IPS-NIHi11 (cell line): ENCODE measurements at places on chromosomes 3 and 15.

DNA sequence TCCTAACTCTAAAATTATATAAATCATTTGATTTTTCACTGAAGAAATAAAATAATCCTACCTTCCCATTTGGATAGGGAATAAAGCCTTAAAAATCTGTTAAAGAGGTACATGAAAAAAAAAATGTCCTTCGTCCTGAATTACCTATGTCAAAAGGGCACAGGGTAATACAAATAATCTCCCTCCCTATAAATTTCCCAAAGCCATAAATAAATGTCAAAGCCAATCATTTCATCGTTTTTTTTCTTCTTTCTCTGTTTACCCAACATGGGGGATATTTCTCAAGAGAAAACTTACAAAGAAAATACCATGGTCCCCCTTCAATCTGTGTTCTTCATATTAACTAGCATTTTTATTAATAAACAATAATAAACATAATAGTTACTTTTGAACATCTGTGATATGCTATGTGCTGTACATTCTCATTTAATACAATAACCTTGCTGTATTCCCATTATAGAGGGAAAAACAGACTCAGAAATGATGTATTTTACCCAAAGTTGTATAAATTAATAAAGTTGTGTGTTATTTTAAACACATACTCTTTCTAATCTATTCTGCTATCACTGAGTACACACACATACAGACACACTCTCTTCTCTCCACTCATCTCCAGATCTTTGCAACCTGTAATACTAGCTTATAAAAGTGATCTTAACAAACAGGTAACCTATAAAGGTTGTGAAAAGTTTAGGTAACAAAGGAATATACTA lies 910 bp upstream of the ANKRD28 start:
- DNase-seq, result no peak

- DNase-seq, result no peak
Measured at GRCh38 chr3:47011371-47011770, 31.9 kb downstream of the NBEAL2 start.

DNA sequence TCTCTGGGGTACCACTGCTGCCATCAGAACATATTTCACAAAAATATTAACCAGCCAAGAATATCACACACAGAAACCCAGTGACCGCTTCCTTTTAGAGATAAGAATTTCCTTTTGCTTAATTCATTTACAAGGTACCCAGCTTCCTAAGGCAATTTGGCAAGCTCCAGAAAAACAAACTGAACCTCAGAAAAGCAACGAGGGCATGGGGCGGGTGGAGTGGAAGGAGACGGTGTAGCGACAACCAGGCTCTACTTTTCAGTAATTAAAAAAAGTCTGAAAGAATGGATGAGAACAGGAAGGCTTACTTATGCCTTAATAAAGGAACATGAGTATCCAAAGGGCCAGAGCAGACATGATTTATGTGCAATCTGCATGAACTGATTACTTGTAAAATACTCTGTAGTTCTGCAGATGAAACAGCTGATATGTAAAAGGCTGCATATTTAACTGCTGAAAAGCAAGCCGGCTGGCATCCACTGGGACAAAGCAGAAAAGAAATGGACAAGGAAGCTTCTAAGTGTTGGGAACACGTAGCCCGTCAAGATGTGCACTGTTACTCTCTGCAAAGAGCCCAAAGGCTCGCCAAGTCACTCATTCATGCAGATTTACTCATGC lies 18.6 kb downstream of the RFTN1 start:
- no peak for DNase-seq

GRCh38 chr3:155596615-155597014 lies 148.3 kb downstream of the PLCH1 start:
- no peak for DNase-seq

DNA sequence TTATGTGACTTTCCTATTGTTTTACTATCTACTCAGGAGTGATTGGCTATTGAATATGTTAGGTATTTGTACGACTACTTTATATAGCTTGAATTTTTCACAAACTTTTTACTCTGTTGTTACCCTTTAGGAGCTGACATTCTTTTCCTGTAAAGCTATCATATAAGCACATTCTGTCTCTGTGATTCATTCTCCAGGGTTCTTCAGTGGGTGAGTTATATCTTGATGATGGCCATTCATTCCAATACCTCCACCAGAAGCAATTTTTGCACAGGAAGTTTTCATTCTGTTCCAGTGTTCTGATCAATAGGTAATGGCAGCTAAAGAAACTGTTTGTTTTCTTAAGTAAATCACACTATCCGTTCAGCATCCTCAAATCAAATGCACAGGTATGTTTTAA lies 10.1 kb upstream of the CAPN3 start:
- no peak for DNase-seq

DNA sequence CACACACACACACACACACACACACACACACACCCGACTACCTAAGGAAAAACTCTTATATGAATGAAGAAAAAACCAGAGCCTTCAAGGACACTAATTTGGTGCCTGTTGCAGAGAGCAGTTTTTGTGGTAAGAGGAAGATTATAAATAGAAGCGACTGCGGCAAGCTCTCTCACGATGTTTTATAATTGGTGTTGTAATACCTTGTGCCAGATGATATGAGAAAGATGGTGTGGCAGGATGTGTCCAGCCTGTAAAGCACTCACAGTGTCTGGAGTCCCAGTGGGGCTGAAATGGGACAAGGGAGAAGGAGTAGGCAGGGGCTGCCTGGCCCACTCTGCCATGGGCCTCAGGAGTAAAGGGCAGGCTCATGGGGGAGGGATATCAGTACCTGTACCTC lies 839.9 kb downstream of the AGBL1 start:
- DNase-seq, result no peak

DNA sequence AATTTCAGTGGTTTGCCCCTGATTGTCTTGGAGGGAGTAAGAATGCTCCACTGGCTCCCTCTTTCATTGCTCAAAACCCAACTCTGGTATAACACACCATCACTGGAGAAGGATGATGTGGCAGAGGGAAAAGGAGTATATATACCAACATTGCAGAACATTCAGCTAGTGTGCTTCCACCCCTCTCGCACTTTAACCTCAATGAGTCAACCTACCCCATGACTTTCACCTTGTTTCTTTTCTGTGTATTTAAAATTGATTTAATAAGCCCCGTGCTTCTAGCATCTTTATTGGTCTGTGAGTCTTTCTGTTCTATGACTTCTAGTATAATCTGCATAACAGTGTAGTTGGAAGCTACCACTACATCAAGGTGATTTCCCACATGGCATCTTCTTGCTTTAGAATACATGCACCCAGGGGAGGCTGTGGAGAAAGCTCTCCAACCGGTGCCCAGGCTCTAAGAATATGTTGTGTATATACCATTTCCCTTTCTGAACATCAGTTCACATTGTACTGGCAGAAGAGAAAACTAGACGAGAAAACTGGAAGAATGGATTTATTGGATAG lies 595.1 kb upstream of the TGFBR2 start:
- DNase-seq, result no peak

GRCh38 chr3:103693831-103694230 lies 1259.0 kb downstream of the ZPLD1 start:
- DNase-seq, result no peak

DNA sequence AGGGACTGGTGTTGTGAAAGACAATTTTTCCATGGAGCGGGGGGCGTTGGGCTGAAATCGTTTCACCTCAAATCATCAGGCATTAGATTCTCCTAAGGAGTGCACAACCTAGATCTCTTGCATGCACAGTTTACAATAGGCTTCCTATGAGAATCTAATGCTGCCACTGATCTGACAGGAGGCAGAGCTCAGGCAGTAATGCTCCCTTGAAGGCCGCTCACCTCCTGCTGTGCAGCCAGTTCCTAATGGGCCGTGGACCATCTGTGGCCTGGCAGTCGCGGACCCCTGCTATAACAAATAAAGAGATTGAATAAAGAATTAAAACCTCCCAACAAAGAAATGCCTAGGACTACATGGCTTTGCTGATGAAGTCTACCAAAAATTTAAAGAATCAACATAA lies 25.3 kb upstream of the ANKRD28 start:
- no peak for DNase-seq

DNA sequence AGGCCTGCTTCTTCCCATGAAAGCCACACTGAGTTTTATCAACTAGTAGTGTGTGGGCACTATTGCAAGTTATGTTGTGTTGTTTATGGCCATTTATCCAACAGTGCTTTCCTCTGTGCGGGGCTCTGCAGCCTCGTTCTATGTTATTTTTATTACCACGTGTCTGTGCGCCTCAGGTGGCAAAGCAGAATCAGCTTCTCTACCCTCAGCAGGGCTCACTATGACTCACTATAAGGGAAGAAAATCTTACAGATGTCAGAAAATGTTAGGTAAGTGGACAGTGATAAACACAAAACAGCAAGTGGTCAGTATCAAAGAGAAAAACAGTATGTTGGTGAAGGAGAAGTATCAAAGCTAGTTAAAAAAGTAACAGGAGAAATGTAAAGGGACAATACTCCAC lies 61.4 kb downstream of the MOBP start:
- DNase-seq, result no peak

DNA sequence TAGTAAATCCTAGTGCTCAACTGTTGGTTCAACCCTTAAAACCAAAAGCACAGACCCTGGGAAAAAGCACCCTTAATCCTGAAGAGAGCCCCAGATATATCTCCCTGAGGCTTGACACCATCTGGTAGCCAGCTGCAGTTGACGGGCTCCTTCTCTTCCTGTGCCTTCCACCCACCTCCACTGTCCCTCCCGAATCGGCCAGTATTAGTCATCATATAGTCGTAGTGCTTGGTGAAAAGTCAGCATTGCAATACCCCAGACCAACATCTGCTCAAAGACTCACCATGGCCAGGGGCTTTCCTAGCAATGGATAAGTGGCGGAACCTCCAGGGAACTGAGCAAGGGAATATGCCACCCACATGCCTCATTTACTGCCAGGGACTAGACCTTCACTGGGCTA lies 125.6 kb upstream of the CRBN start:
- no peak for DNase-seq

DNA sequence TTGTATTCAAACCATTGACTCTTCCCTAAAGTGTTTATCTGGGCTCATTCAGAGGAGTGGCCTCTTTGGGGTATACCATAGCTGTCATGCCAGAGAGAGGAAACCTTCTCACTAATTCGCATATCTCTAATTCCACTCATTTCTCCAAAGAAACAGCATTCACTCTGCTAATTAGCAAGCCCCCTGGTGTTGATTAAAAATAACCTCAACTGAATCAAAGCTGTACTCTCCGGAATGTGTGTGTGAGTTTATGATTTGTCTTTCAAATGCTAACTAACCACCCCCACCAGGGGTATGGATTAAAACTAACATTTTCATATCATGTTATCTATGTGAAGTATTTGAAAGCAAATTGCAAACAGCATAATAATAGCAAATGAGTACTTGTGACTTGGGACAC lies 45.5 kb downstream of the PAQR5 start:
- DNase-seq, result no peak

DNA sequence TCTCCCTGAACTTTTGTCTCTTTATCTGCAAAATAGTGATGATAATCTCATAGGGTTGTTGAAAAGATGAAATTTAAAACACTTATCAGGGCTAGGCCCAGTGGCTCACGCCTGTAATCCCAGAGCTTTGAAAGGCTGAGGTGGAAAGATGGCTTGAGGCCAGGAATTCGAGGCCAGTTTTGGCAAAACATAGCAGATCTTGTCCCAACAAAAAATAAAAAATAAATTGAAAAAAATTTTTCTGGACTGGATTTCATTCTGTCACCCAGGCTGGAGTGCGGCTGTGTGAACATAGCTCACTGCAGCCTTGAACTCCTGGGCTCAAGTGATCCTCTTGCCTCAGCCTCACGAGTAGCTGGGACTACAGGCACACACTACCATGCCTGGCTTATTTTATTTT lies 29.6 kb downstream of the LMLN start:
- no peak for DNase-seq

GRCh38 chr3:99520513-99520912 lies 117.9 kb upstream of the COL8A1 start:
- no peak for DNase-seq

DNA sequence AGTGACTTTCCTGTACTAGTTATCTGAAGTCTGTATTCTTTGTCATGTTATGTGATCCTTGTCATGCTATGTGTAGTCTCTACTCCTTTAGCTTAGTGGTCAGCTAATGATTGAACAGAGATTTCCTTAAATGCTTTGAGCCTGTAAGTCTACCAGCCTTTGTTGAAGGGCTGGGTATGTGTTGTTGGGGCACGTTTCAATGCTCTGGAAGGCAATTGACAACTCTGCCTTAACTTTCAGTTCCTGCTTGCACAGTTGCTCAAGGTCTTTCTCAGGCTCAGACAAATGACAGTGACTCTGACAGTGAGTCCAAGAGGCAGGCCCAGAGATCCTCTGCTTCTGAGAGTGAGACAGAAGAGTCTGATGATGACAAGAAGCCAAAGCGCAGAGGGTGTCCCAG lies 89.3 kb downstream of the CHD2 start:
- DNase-seq, result no peak

- no peak for DNase-seq
Measured at GRCh38 chr3:134072881-134073582, 43.3 kb upstream of the SLCO2A1 start.

GRCh38 chr3:134155446-134155845 lies 95.2 kb downstream of the RYK start:
- DNase-seq, result no peak

GRCh38 chr3:26460985-26461384 lies 161.6 kb upstream of the LRRC3B start:
- no peak for DNase-seq

- no peak for DNase-seq
Measured at GRCh38 chr3:192133271-192133670, 594.1 kb downstream of the FGF12 start.

DNA sequence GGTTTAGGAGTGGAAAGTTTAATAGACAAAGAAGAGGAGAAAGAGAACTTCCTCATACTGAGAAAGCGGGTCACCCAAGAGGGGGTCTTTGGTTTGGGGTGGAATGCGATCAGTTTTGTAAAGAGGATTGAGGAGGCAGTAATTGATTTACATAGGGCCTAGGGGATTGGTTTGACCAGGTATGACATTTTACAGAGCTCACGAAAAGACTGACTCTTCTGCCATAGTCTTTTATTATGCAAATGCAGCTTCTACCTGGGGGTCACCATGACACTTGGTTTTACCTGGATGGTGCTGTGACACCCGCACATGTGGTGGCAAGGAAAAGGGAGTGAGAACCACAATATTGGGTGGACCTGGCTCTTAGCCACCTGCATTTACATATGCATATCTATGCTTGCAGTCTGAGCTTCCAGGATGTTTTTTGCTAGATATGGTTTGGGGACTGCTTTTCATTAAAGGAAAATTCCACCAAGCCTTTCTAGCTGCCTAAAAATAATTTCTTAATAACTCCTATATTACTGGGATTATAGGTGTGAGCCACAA lies 6.9 kb upstream of the NME9 start:
- no peak for DNase-seq

DNA sequence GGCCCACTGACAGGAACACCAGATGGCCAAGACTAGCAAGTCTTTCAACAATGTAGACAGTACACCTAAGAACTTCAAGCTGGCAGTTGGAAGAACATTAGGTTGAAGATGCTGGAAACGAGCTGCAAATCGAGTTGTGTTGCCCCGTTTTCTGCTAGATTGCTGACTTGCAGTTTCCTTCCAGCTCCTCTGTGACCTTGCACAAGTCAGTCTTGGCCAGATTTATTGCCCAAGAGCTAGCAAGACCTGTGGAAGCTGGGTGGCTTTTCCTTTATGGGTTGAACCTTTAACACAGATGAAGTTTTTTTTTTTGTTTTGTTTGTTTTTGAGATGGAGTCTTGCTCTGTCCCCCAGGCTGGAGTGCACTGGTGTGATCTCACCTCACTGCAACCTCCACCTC lies 2.9 kb upstream of the RBM6 start:
- DNase-seq, result no peak
